ENCODE measurements at places on chromosomes 4 and X. TPM values are rescaled to one million over a fixed set of nuclear protein-coding genes. Genes with fewer than 3 reads are reported as not detected.
A peak's percentile ranks its signal among the peaks of the same experiment; 100 is the strongest.

ADAM29 gene
- not detected for total RNA-seq

HPSE gene
- 0.64 TPM for total RNA-seq

RRH gene
- not detected for total RNA-seq

TLR8 gene
- total RNA-seq, result 0.50 TPM

GLOD5 gene
- not detected for total RNA-seq

SPARCL1 gene
- 267 TPM for total RNA-seq

CD40LG gene
- total RNA-seq, result not detected

SOX3 gene
- total RNA-seq, result not detected

NR3C2 gene
- 7.5 TPM for total RNA-seq

DNA sequence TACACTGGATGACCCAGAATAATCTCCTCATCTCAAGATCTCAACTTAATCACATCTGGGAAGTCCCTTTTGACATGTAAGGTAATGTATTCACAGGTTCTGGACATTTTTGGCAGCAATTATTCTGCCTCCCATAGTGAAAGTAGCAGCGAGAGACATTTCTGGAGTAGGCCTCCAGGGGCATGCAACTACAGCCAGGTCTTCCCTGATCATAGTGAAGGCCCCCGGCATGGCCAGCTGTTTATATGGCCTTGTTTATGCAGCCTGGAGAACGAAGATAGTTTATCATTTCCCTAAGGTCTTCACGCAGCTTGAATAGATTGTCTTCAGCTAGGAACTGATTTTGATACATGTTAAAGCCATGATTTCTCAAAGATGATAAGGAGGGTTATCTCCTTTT lies 139.9 kb downstream of the RNF150 start:
- no peak for DNase-seq

DNA sequence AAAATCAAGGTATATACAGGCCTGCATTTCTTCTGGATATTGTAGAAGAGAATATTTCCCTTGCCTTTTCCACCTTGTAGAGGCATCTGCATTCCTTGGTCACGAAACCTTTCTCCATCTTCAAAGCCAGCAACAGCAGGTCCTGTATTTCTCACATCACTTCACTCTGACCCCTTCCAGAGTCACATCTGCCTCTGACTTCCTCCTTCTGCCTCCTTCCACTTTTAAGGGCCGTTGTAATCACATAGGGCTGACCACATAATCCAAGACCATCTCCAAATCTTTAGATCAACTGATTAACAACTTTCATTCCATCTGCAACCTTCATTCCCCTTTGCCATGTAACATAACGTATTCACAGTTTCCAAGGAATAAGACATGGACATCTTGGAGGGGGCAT lies 38.3 kb upstream of the NDP start:
- no peak for DNase-seq

- peak; percentile 15 for DNase-seq
These were observed 159.2 kb upstream of the SLC7A11 start for GRCh38 chr4:138401334-138401733.

GRCh38 chrX:136941396-136942337 lies 61.1 kb upstream of the RBMX start:
- no peak for DNase-seq

DNA sequence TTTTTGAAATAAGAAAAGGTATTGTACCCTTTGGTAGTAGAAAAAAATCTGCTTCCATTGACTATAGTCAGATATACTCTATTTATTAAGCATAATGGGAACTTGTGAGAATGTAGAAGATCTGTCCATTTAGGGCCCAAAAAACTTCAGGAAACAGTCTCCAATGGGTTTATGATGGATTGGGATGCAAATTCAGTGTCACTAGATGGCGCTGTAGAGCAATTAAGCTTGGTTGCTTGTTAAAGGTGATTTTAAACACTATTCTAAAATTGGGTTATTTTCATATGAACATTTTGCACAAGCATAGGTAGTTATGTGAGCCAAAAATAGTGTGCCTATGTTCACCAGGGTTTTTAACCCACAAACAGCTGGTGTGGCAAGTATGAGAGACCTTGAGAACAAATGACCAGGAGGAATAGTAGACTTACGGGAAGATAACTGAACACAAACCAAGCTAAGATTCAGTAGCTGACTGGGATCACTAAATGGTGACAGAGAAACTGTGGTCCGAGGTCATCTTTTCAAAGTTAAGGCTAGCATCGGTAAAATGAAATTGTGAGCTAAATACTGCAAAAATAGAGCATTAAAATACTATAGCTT lies 80.3 kb upstream of the LSM6 start:
- DNase-seq, result no peak

DNA sequence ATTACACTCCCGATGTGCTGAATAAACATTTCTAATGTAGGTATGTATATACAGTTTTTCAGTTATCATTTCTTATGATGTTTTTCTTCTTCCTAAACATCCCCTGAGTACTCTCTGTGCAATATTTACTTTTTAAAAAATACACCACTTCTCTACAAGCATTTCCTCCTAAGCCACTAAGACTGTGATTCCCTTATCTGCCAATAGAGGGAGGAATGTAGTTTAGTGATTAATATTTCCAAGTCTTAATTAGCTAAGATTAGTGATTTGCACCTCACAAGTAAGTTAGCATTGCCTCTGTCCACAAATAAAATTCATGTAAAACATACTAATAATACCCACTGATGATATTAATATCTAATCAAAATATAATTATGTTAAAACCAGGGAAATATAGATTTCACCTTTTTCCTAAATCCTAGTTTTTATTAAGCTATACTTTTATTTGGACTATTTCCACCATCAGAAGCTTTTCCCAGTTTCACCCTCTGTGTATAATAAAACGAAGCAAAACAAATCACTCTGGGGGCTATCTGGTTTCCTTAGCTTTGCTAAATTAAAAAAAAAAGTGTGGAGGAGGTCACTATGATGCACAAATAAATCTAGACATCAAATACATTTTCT lies 909.1 kb downstream of the FAT4 start:
- no peak for DNase-seq

DNA sequence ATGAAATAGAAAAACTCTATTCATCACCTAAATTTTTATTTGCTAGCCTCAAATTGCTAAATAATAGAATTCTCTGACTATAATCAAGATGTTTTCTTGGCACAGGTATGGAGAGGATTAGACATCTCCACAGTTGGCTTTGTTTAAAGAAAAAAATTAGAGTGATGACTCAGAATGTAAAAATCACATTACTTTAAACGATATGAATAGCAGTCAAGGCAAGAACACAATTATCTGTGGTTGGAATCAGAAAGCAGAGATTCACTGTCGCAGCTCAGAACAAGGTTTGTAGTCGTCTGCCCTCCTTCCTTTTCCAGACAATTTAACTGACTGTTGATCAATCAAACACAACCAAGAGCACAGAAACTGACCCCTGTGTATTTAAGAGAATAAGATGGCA lies 32.2 kb upstream of the CCKAR start:
- no peak for DNase-seq

- peak; percentile 79 for DNase-seq
These were observed at the start of gene TET2 for GRCh38 chr4:105146276-105147015. TET2 (plus strand) TSS chr4:105146876; CDS start chr4:105233943, 87,067 bp downstream.

DNA sequence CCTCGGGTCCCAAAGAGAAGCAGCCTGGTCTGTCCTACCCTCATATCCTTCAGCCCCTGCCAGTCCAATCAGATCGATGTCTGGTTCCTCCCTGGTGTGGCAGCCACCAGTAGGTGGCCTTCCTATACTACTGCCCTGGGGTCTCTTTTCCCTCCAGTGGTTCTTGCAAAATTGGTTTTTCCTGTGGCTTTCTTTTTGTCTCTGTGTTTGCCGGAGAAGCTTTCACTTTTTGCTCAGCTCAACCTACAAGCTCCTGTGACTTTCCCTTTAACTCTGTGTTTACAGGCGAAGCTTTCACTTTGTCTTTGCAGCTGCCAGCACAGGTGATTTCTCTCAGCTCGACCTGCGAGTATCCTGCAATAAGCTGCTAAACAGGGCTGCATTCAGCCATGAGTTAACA lies 46.8 kb downstream of the UGT2A3 start:
- DNase-seq, result no peak

DNA sequence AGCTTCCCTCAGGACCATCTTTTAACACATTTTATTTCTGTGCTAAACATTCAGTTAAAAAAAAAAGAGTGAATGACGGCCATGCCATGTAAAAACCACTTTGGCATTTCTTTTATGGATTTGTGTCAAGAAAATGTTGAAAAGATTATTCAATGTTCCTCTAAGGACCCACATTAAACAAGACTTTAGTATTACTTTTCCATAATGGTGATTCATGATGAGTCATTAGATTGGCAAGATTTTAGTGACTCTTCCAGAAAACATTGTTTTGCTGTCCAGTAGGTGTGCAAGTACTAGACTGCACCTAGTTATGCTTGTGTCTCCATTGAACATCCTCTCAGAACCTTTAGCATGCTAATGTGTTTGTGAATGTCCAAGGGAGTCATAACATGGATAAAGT lies 748.6 kb downstream of the STPG2 start:
- DNase-seq, result no peak

GRCh38 chrX:8244301-8244700 lies 73.2 kb upstream of the VCX2 start:
- no peak for DNase-seq

- no peak for DNase-seq
These were observed 164.1 kb upstream of the CTSO start for GRCh38 chr4:156117743-156118142.

DNA sequence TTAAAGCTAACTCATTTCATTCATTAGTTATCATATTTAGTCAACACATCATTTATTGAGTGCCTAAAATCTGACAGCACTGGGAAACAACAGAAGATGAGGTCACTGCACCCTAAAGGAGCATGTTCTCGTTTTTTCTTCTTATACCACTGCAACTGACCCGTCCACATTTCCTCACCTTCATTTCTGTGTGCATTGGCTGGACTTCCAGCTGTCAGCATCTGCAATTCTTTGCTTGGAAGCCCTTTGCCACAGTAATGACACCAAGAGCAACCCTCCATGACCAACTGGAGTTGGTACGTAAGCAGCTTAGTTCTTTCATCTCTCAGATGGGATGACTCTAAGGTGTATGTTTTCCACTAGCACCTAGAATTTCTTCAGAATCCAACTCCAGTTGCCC lies 13.2 kb downstream of the SHROOM3 start:
- DNase-seq, result no peak

DNA sequence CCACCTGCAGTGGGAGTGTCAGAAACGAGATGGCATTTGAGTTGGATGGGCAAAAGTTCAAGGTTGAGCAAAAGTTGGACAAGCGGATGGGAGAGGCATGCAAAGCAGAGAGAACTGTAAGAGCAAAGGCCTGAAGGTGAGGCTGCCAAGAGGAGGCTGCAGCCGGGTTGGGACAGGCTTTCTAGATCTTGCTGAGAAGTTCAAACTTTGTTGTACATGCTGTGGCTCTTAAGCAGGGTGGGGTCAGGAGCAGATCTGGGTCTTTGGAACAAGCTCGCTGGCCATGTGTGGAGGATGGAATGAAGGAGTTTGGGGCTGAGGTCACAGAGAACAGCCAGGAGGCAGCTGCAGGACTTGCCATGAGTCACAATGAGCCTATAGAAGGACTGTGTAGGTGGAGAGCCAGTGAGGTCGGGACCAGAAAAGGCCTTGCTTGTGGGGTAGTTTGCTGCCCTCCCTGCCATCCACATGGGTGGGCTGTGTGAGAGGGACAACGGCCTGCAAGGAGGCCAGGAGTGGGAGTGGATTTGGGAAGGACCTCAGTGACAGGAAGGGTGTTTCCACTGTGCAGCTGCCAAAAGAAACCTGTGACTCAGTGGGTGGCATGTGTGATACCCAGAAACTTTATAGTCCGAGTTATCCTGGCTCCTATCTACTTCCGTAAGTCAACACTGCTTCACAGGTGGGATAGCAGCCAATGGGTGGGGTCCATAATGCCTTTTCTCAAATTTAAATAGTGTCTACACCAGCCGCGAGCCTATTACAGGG lies 210.4 kb downstream of the MID1IP1 start:
- no peak for DNase-seq

- DNase-seq, result no peak
These were observed 39.9 kb downstream of the TXLNG start for GRCh38 chrX:16826207-16826606.

GRCh38 chr4:143668930-143669552 lies 31.4 kb downstream of the FREM3 start:
- no peak for DNase-seq

DNA sequence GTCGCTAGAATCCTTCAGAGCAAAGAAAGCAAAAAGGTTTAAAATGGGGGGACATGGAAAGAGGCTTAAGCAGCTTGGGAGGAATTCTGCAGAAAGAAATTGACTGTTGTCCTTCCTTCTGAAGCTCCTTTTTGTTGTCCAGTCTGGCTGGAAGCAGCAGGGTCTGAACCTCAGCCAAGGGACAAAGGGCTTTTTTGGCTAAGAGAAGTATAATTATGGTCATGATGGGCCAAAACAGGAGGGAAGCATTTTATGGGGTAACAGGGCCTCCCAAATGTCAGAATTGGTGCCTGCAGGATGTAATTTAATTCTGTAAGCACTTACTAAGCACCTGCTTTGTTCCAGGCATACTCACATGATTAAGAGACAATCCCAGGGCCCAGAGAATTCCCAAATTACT lies 74.2 kb upstream of the CPEB2 start:
- no peak for DNase-seq
